ENCODE measurements at places on chromosomes 7 and 10.

- no peak for DNase-seq
Observed at GRCh38 chr7:78489476-78490240, 691.1 kb downstream of the PHTF2 start.

GRCh38 chr10:97759158-97759887 is 12.5 kb downstream of the SFRP5 start:
- peak; percentile 20 for DNase-seq

DNA sequence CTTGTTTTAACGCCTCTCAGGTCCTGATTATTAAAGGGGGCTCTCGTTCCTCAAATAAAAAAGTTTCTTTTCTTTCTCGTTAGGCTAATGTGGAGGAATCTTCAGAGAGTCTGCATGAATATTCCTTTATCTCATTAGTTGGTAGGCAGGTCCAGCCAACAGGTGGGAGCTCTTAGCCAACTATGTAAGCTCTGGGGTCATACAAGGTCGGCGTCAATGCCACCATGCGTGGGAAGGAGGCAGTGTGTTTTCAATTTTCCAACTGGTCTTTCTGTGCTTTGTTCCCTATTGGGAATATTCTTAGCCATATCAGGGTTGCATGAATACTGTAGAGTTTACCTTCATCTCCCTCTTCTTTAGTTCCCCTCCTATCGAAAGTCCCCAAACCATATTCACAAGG is 118.5 kb upstream of the SVIL start:
- DNase-seq = no peak

- no peak for DNase-seq
Observed at GRCh38 chr7:23184709-23185359, 3.0 kb downstream of the NUP42 start.

DNA sequence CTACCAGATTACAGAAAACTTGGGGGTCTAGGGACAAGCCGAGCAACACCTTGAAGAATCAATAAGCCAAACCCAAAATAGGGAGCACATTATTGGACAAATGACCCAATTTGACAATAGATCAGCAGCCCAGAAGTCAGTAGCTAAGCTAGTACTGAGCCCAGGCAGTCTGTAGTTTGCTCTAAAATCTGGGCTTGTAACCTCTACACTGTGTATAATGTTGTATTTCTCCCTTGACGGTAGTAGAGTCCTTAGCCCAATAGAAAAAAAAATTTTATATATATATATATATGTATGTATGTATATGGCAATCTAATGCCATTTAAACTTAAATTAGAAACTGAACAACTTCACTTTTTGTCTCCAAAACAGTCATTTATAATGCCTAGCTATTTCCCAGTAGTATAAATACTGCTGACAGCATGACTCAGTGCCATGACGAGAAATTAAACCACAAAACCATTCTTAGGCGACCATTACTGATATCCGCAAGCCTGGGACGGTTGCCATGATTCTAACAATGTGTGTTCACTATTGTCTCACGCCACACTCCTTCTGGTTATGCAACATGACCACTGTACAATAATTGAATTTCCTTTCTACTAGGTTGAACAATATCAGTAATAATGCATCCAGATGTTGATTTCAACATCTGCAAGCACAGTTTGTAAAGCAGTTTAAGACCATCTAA is 110.5 kb downstream of the IPMK start:
- peak; percentile 88 for DNase-seq
